Activated naive CD4-positive, alpha-beta T cell (primary cell): ENCODE measurements at places on chromosomes 2 and 18.

GRCh38 chr2:157657101-157657500 is 28.4 kb upstream of the ACVR1C start:
- DNase-seq: no peak

- DNase-seq: no peak
Observed at GRCh38 chr2:147647816-147648215, 197.0 kb upstream of the ACVR2A start.

DNA sequence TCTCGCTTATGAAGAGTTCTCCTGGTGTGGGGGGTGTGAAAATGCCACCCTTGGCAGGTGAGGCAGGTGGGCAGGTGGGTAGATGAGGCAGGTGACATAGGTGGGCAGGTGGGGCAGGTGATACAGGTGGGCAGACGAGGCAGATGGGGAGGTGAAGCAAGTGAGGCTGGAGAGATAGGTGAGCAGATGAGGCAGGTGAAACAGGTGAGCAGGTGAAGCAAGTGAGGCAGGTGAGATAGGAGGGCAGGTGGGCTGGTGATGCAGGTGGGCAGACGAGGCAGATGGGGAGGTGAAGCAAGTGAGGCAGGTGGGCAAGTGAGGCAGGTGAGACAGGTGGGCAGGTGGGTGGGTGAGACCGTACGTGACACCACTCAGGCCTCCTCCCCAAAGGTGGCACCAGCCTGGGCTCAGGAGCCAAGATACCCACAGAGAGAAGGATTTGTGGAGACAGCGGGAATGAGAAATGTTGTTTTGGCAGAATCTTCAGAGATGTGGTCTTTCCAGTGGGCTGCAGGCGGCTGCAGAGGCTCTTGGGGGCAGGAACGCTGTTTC is 232.3 kb upstream of the MYT1L start:
- no peak for DNase-seq

GRCh38 chr2:127893494-127893893 is 7.7 kb upstream of the AMMECR1L start:
- DNase-seq: no peak

GRCh38 chr2:15559379-15560139 is 1.6 kb downstream of the NBAS start:
- no peak for DNase-seq

DNA sequence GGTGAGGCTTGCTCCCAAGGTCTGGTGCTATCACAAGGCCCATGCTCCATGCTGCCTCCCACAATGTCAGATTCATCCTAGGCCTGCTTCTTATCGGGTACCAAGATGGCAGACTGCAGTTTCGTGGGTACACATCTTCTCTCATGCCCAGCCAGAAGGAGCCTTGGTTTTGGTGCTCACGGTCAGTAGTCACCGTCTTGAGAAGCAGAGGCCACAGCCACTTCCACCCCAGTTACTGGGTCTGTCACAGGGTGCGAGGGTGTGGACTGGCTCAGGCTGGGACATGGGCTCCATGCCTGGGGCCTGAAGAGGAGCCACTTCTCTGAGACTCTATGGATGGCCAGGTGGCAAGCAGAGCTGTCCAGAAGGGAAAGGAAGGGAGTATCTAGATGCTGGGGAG is 178.8 kb upstream of the HS6ST1 start:
- DNase-seq: no peak

- DNase-seq: peak; percentile 36
Observed at GRCh38 chr18:74896390-74896991, 298.8 kb downstream of the ZNF407 start.

DNA sequence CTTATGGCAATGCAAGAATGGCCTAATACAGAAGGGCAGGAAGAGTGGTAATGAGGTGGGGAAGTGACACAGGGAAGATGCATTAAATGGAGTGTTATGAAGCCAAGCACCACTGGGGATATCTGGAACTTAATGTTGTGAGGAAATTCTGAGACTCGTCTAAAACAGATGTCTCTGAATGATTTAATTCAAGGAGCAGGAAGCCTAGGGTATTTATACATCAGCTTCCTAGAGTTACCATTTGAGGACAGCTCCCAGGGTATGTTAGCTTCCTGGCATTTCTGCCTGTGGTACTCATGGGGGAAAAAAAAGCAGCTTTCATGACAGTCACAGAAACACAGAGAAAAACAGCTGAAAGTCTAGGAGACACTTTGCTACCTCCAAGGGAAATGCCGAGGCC is 989.5 kb downstream of the CBLN2 start:
- DNase-seq: no peak

- no peak for DNase-seq
Observed at GRCh38 chr2:233422050-233422639, 67.9 kb downstream of the DGKD start.

- no peak for DNase-seq
Observed at GRCh38 chr18:7198326-7198725, 32.6 kb upstream of the LRRC30 start.

DNA sequence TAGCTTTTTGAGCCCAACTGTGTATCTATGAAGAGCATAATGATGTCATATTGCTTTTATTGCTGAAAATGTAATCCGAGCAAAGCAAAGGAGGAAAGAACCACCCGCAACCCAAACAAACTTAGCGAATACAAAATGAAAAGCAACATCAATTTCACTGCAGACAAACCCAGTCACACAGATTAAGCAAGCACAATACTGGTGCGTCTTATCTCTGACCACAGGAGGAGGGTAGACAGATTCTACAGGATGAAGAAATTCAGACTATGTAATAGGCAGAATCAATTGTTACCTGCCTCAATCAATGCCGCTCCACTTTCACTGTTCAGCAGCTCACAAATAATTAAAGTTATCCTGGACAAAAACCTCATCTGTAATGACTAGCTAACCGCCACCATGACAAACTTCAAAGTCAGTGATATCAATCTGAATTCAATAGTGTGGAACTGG is 115.5 kb upstream of the SP3 start:
- DNase-seq: no peak

GRCh38 chr18:54671291-54671881 is 80.3 kb downstream of the DYNAP start:
- no peak for DNase-seq
